NCI-H146 (cell line): ENCODE measurements at places on chromosomes 6 and 20.

DNA sequence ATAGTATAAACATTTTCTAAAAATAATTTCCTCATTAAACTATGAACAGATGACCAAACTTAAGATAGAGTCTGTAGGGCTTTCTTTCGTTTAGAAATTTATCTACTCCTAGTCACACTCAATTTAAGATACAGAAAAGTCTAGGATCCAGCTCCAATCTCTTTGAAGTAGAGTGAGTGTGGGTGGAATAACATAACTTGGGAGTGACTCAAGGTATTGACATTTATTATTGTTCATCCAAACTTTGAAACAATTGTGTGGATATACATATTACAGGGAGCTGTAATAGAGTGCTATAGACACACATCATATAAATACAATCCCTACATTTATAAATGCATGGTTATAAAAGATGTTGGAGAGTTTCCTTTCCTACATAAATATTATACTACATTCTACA is 715.2 kb upstream of the MANEA start:
- DNase-seq: no peak

DNA sequence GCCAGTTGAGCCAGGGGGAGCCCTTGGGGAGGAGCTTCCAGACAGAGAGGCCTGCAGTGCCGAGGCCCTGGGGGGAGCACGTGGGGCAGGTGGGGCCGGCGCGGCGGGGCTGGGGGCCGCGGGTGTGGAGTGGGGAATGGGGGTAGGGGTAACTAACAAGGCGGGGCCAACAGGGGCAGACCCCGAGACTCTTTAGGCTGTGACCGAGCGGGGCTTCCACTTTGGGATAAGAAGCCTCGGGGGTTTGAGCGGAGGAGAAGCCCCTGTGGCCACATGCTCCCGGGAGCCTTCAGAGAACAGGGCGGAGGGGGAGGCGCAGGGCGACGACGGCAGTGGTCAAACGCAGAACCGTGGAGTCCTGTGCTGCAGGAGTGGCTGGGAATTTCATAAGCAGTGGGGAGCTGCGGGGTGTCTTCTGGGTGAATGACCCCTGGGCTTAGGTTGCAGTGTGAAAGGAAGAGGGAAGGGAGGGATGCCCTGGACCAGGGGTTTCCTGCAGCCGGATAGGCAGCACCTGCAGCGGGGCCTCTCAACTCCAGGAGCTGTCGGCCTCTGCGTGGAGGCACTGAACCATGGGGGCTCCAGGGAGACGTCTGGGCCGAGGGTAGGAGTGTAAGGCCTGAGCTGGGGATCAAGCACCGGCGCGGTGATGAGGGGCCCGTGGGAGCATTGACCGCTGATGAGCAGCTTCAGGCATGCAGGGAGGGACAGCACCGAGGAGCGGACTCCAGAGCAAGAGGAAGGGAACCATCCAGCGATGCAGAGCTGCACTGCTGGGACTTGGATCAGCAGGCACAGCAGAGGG is 121.0 kb downstream of the SYNDIG1 start:
- DNase-seq: peak; percentile 5

DNA sequence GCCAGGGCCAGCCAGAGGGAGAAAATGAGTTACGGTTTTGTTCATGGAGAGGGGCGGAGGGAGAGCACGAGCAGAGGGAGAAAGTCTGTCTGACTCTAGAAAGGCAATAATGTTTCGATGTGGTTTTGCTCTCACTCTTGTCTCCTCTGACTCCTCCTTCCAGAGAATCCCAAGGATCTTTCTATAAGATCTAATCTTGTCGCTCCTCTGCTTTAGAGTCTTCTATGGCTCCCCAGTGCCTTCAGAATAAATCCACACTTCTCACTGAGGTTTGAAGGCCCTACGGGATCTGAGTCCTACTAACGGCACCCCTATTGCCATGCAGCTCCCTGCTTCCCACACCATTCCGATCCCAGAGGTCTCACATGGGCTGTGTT is 66.8 kb downstream of the KCNB1 start:
- no peak for DNase-seq

- no peak for DNase-seq
Measured at GRCh38 chr6:36716476-36717093, 19.0 kb downstream of the RAB44 start.

- DNase-seq: no peak
Measured at GRCh38 chr6:90369024-90369519, 72.4 kb upstream of the BACH2 start.

DNA sequence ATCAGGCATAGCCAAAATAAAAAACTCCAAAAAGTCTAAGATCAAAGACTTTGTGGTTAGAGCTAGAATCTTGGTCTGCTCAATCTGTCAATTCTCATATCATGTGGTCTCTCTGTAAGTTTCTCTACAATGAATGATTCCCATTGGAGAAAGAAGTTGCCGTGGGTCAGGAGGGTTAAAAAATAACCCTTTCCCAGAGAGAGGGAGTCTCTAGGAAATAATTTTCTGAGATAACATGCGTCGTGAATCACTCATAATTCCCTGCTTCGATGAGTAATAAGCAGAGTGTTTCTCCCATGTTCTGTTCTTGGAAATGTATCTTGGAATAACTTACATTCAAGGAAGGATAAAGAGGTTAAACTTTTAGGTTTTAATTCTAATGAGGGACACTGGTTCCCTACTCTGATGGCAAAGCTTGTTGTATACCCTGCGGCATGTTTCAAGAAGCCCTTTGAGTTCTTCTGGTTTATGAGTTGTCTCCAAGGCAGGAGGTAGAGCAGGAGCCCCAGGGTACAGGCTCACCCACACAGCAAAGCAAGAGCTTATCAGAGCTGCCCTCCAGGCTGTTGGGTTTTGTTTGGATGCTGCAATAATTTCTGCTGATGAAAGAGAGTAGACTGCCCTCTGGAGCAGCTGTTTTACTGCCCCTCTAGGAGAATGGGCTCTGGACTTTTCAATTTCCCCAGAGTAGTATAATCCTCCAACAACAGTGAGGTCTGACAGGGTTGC is 599.1 kb downstream of the QKI start:
- peak; percentile 62 for DNase-seq

DNA sequence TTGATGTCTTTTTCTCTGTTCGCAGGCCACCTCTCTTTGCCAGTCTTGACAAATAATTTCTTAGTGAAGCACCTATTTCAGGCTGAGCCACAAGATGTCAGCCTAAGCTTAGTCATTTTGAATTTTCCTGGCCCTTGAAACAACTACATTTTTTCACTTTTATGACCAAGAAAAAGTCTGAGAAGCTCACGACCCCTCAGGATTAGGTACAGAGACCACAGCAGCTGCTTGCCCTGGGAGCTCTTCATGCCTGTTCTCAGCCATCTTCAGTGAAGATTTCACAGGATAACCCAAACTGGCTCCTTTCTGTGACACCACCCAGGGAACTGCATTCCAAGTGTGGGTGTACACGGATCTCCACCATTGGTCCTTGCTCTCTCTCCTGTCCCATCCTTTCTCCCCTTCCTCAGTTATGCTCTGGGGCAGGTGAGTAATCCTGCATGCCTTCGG is 38.4 kb upstream of the SPTLC3 start:
- DNase-seq: no peak

GRCh38 chr6:155832596-155832995 is 377.0 kb upstream of the NOX3 start:
- DNase-seq: no peak

- DNase-seq: peak; percentile 65
Measured at GRCh38 chr6:37535759-37536490, 36.2 kb upstream of the CCDC167 start.

DNA sequence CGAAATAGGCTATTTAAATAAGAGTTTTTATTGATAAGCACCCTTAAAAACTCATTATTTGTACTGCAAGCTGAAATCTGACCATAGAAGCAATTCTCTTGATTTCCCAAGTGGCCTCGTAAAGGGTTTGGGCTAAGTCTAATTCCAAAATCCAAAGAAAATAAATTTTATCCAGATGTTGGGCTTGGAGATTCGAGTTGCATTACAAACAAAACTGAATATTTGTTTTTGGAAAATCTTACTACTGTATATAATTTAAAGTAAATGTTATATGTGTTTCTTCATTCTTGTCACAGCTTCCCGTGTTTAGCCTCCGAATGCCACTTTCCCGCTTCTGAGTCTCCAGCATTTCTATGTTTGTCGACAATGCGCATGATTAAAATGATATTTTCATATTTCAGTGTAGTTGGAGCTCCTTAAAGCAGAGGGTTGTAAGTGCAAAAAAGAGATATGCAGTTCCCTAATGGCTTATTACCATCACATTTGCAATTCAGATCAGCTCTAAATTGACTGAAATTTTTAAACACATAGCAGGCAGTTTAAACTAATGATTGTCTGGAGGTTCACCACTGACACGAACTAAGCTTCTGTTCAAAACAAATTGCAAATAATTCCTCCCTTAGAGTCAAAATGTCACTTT is 47.0 kb downstream of the PRL start:
- no peak for DNase-seq

DNA sequence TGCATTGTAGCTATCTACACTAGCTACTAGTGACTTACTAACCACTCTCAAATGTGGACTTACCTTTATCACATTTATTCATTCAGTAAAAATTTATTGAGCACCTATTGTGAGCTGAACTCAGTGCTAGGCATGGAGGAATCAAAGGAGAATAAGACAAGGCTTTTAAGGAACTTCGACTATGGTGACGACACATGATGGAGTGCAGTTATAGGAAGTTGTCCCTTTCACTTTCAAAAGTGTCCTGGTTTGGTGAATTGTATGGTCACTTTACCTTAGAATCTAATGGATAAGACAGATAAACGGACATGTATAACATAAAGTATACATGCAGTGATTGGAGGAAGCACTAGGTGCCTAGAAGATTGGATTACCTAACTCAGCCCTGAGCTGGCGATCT is 4.3 kb downstream of the AKAP7 start:
- DNase-seq: no peak

DNA sequence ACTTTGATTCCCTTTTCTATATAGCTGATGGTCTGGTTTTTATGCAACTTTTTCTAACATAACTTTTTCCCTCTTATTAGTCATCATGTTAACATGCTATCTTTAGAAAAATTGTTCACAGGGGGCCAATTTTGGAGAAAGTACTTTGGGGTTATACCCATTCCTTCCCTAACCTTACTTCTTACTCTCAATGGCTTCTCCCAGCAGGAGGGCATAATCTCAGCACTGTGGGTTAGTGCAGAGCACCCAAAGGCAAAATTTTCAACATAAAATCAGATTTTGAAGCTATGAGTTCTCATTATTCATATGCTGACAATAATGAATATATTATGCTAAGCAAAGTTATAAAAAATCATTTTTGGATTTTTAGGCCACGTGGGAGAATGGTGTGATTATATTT is 299.2 kb downstream of the SLC35F1 start:
- DNase-seq: no peak

GRCh38 chr20:59636766-59637370 is 32.5 kb downstream of the PHACTR3 start:
- no peak for DNase-seq

DNA sequence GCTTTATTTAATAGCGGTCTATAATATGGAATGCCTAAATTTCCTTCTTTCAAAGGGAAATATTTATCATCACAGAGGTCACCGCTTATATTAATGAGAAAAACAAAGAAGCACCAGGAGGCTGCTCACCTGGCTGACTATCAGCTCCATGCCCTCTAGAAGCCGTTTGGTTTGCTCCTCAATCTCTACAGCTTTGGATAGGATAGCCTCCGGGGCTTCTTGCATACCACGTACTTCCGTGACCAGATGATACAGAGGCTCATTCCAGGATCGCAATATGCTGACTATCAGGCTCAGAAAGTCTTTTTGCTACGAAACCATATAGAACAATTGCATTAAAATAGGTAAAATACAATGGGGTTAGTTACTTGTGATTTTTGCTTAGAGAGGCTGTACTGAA is 6.8 kb downstream of the PRL start:
- no peak for DNase-seq
